ENCODE measurements at places on chromosomes 1 and 21. TPM values are rescaled to one million over a fixed set of nuclear protein-coding genes. Genes with fewer than 3 reads are reported as not detected.

GRCh38 chr21:23921670-23922418, 1685.4 kb downstream of the MRPL39 start:
- no peak for DNase-seq
- no peak overlapping the region for H3K27ac ChIP-seq
- H3K36me3 ChIP-seq = no peaks in the 10 kb centered on the region
- peaks cover 11% of the 10 kb centered on the region for H3K4me1 ChIP-seq
- no peak overlapping the region for H3K4me3 ChIP-seq

EPHA10 gene
- not detected for total RNA-seq

HSD3B2 gene
- not detected for total RNA-seq

FAM131C gene
- total RNA-seq = 0.67 TPM

PTPRC gene
- 862 TPM for total RNA-seq

GRCh38 chr21:21864321-21864840, 866.2 kb downstream of the NCAM2 start:
- no peak overlapping the region for H3K27ac ChIP-seq
- no peaks in the 10 kb centered on the region for H3K27me3 ChIP-seq
- H3K4me3 ChIP-seq = no peak overlapping the region

GRCh38 chr21:38126666-38127303, 130.0 kb upstream of the KCNJ15 start:
- peaks cover 4% of the 10 kb centered on the region for H3K4me1 ChIP-seq
- H3K27me3 ChIP-seq = peaks cover 20% of the 10 kb centered on the region
- peak overlapping the region; percentile 38 for H3K27ac ChIP-seq
- DNase-seq = peak; percentile 64
- no peak overlapping the region for H3K4me3 ChIP-seq

- no peaks in the 10 kb centered on the region for H3K4me1 ChIP-seq
- peaks cover 3% of the 10 kb centered on the region for H3K36me3 ChIP-seq
- no peak for DNase-seq
These were observed 138.0 kb downstream of the PIK3R3 start for GRCh38 chr1:45994423-45994822.

GRCh38 chr21:40047993-40048730, 180.9 kb downstream of the PCP4 start:
- H3K27me3 ChIP-seq = no peaks in the 10 kb centered on the region
- no peaks in the 10 kb centered on the region for H3K36me3 ChIP-seq
- no peak overlapping the region for H3K27ac ChIP-seq
- no peak overlapping the region for H3K4me3 ChIP-seq
- DNase-seq = no peak
- no peaks in the 10 kb centered on the region for H3K4me1 ChIP-seq

GRCh38 chr1:92864131-92864530, 32.3 kb downstream of the RPL5 start:
- peaks cover 8% of the 10 kb centered on the region for H3K4me1 ChIP-seq
- H3K36me3 ChIP-seq = peaks cover 8% of the 10 kb centered on the region
- H3K4me3 ChIP-seq = no peak overlapping the region
- no peaks in the 10 kb centered on the region for H3K27me3 ChIP-seq

GRCh38 chr1:166974647-166975345, 544 bp downstream of the ILDR2 start:
- H3K36me3 ChIP-seq = peaks cover 4% of the 10 kb centered on the region
- peaks cover 52% of the 10 kb centered on the region for H3K4me1 ChIP-seq
- peak overlapping the region; percentile 83 for H3K4me3 ChIP-seq
- peaks cover 35% of the 10 kb centered on the region for H3K27me3 ChIP-seq
- DNase-seq = peak; percentile 29
- H3K27ac ChIP-seq = peak overlapping the region; percentile 83
